Aorta (tissue), 5 donors: ENCODE measurements at places on chromosomes 5 and 9. TPM values are rescaled to one million over a fixed set of nuclear protein-coding genes. Genes with fewer than 3 reads are reported as not detected.
A peak's percentile ranks its signal among the peaks of the same experiment; 100 is the strongest.

SPACA9 gene
- 7.9 TPM for polyA plus RNA-seq

SLC25A2 gene
- not detected for polyA plus RNA-seq

NAA35 gene
- 10.6 TPM for polyA plus RNA-seq

RNF183 gene
- polyA plus RNA-seq: not detected

AFF4 gene
- 8.4 TPM for polyA plus RNA-seq

PRR16 gene
- polyA plus RNA-seq: 26.8 TPM

PCDHA5 gene
- 0.08 TPM for polyA plus RNA-seq

SLC25A48 gene
- not detected for polyA plus RNA-seq

INSL6 gene
- polyA plus RNA-seq: not detected

DNA sequence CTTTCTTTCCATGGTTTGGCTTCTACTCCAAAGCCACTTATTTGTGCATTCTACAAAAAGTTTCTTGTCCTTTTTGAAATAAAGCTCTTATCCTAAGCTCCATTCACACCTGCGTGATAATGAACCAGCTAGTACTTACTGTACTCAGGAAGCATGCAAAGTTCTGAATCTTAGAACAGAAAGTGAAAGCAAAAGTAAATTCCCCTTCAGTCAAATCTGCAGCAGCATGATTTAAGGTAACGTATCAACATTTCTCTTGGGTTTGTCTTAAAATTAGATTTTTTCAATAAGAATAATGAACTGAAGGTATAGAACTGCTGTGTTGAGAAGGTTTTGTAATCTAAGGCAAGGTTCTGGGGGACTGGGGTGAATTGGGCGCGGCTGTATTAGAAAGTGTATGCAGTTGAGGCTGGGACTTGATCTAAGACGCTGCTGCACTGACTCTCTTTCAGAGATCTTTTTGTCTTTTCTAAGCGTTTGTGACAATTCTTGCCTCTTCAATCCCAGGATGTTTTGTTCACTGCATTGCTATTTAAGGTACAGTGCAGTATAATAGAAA, at the start of gene ERAP2:
Gene ERAP2 (plus strand): TSS at position 209 of the 559 bp plus-strand sequence. CDS start 3,186 bp downstream, outside the sequence.
- DNase-seq: no peak

- DNase-seq: no peak
These were observed 47.8 kb downstream of the ZNF474 start for GRCh38 chr5:122177161-122177560.

DNA sequence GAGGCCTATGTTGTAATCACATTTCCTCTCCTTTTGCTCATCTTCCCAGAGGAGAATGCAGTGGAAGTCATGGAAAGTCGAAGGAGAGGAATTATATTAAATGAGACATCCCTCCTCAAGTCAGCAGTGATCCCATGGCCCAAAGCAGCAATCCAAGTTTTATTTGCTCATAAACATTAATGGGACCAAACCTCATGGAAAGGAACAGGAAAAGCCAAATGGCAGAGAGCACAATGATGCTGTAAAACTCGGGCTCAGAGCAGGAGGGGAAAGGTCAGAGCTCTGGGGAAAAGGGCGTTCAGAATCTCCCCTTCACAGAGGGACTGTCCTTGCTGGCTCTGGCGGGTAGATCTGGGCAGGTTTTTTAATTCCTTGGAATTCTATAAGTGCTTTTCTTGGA, 175.8 kb downstream of the C5orf15 start:
- no peak for DNase-seq

- peak; percentile 63 for DNase-seq
These were observed 203.2 kb upstream of the IRX1 start for GRCh38 chr5:3392306-3392939.

DNA sequence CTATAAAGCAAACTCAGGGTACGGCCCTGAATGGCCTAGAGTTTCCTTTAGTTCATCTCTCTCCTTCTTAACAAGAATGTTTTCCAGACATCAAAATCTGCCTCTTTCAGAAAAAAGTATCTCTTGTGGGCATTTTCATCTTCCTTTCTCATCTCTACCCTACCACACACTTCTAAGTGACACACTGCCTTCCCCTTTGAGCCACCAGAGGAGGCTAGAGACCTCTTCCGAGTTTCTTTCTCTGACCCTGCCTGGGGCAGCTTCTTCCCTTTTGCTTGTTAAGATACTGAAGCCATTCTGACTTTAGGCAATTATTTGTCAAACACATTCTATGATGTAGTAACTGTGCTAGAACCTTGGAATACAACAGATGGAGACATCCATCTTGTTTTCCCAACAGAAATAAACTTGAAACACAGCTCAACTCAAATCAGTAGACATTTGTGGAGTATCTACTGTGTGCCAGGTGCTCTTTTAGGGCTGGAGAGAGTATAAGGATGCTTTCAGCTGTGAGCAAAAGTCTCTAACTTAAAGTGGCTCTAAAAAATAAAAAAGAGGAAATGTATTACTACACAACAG, 8.6 kb upstream of the SV2C start:
- DNase-seq: no peak

DNA sequence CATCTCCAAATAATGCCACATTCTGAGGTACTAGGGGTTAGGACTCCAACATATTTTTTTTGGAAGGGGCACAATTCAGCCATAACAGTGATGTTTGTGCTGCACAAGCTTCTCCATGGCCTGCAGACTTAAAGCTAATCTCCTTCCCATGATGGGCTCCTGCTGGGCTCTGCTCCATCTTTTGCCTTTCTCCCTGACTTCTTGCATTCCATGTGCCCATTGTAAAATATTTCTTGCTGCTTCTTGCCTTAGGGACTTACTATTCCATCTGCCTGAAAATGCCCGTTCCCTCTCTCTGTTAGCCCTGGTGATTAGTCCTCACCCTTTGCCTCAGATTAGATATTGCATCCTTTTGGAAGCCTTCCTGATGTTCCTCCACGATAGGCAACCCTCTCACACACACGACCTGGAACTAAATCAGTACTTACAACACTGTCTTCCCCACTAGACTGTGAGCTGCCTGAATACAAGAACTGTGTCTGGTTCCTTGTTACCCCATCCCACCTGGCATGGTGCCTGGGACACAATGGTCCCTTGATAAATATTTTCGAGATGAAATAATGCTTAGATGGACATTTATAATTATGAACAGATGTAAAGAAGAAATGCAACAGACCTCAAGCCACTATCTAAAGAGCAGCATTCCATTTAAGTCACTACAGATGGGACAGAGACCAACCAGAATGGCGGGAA, 33.5 kb downstream of the OR1J1 start:
- no peak for DNase-seq

DNA sequence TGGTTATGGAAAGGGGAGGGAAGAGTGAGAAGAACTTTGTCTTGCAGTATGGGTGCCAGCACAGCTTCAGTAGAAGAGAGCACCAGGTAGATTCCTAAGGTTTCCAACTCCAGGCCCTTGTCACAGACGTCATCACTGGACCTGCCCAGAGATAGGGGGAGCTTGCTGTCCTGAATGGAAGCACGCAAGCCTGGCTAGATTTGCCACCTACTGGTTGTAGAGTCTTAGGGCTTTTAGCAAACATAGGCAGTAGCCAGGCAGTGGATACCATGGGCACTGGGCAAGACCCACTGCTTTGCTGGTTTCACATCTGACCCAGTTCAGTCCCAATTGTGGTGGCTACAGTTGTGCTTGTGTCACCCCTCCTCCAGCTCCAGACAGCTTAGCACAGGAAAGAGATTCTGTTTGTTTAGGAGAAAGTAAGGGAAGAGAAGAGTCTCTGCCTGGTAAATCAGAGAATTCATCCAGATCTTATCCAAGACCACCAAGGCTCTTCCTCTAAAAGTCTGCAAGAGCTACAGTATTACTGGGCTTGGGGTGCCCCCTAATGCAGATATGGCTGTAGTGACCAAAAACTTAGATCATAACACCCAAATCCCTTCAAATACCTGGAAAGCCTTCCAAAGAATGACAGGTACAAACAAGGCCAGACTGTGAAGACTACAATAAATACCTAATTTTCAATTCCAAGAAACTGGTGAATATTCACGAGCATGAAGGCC, 158.9 kb downstream of the HINT1 start:
- DNase-seq: no peak

GRCh38 chr5:132962429-132963021, 909 bp downstream of the AFF4 start:
- peak; percentile 62 for DNase-seq

DNA sequence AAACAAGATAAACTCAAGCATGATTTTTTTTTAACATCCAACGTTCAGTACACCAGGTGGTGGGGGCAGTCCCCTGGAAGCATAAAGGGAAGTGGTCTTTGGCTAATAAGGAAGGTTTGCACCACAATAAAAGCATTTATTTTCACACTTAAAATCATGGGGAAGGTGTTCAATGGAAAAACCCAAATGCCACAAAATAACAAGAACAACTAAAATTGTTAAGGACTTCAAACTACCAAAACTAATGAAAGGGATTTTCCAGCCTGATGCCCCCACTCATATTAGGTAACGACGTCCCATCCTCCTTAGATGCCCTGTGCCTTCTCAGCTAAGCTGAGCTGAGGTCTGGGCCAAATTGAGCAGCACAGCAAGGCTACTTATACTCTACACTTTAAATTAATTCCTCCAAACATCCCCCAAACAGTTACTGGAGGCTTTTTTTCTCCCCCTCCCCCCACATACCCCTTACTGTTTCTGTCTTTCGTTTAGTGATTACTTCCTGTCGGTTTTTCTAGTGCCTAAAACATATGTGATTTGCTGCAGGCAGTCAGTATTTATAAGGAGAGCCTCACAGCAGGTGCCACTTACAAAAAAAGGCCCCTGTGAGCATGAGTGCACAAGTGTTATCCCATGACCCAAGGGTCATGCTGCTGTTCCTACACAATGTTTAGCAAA, 259.7 kb upstream of the ZNF608 start:
- DNase-seq: no peak

DNA sequence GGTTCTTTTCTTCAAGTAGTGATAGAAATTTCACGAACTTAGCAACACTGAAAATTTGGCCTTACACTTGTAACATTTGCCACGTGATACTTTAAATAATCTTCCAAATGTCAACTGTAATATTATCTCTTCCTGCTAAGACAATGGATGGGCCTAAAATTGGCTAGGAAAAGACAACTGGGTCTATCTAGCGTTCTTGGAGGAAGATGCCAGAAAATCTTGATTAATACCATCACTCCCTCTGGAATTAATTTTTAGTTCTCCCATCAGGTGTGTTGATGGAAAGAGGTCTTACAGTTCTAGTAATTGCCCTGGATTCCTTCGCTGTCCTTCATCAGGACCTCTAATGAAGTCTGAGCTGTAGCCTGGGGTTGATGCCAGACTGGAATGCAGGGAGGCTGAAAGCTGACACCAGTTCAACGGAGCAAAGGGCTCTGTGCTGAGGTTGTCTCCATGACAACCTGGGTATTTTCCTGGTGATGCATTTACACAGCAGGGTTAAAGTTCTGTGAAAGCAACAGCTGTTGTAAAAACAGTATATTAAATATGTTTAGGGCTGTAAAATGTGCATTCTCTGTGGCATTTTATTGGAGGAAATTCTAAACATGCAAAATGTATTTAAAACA, 92.3 kb downstream of the GAS1 start:
- no peak for DNase-seq

- peak; percentile 37 for DNase-seq
These were observed 6.7 kb downstream of the CCDC187 start for GRCh38 chr9:136297016-136297691.

GRCh38 chr9:5113523-5113922, 71.9 kb downstream of the INSL6 start:
- peak; percentile 59 for DNase-seq

DNA sequence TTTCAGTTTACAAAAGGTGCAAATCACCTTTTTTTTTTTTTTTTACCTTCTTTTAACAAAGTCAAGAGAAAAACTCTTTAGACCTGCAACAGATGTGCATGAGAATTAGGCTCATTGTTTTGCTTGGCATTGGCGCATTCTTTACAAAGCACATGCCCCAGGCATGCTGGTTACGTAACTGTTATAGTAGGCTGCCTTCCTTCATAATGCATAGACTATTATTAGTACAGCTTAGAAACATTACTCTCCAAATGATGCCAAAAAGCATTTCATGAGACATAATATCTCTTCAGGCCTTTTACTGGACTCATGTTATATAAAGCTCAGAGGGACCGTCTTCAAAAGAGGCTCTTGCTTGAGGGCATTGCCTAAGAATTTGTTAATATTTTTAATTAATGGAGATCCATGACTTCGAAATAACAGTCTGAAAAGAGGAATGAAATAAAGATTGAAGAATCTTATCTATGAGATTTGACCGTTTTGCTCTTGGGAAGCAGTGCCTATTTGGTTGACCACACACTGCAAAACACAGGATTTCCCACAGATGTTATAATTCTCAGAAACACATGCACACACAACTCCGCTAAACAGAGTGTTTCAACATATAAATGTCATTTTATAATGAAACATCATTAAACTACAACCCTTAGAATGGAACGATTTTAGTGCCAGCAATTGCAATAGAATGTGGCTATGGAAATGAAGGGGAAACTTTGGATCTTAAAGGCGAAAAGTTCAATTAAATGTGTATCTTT, 478.7 kb downstream of the PRR16 start:
- no peak for DNase-seq

- DNase-seq: no peak
These were observed 79.2 kb downstream of the DPYSL3 start for GRCh38 chr5:147430628-147431027.

- DNase-seq: no peak
These were observed 140.9 kb downstream of the CCDC171 start for GRCh38 chr9:15693701-15694100.

- no peak for DNase-seq
These were observed 241.6 kb downstream of the CDK5RAP2 start for GRCh38 chr9:120338340-120338739.

DNA sequence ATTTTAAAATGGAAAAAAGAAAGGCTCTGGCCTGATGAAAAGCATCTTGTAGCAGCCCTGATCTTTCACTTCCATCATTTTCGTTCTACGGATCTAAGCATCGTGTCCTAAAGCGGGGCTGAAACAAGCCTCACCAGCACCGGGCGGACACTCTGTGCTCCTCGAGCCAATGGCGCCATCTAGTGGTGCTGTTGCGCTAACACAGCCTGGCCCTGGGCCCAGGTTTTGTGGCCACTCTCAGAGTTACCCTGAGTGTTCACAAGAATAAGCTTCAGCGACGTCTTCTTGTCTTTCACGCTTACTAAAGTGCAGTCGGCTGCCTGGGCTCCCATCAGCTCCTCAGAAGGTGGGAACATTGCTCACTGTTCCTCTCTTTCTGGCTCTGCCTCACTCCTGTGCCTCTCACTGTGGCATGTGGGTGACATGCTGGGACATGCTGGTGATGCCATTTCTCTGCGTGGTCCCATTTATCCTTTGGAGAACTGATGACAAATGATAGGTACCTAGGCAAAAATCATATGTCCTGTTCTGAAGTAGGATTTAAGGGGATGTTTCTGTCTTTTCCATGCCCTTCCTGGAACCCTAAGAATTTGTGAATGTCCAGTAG, 32.7 kb downstream of the DMRT3 start:
- peak; percentile 93 for DNase-seq

DNA sequence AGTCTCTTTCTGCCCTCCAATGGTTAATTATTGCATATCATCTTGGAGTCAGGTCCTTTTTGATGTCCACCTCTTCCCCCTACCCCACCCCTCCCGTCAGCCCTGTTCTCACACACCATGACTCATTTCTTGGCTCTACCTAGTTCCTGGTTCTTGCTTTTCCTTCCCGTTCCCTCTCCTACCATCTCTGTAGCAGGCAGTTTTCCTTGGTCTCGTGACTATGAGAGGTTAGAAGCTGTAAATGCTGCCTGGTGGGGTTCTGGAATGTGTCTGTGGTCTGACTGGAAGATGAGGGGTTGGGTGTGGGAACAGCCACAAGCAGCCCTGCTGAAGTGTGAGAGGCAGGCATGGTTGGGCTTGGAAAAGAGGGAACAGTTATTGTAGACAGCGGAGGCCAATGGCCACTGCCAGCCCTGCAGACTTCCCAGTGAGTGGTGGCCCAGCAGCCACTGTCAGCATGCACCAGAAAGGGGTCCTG, 18.2 kb downstream of the SLC22A5 start:
- DNase-seq: peak; percentile 78

- no peak for DNase-seq
These were observed 248.7 kb downstream of the SEMA5A start for GRCh38 chr5:9297134-9297533.
